Stimulated activated CD4-positive, alpha-beta T cell treated with anti-CD3 and anti-CD28 coated beads, Interleukin-4, amount 100 ng/mL, for 24 hours (primary cell): ENCODE measurements at places on chromosomes 12 and 14.

- DNase-seq, result no peak
Observed at GRCh38 chr12:3207858-3208257, 130.7 kb downstream of the TSPAN9 start.

DNA sequence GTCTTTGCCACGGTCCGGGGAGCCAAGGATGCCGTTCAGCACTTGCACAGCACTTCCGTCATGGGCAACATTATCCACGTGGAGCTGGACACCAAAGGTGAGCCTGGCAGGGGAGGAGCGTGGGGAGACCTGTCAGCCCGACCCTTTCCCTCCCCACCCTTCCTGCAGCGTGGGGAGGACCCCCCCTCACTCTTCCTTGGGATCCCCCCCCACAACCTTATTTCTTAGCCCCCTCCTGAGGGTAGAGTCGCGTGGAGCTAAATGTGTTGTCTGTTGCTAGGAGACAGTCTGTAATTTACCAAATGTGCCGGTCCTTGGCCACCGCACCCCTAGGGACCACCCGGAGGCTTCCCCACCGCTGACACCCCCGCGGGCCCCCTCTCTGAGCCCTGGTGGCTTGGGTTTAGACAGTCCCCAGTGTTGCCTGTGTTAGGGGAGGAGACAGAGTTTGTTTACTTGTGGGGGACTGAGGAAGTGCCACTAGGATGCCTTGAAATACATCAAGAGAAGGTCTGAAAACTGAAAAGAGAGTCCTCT lies 2.3 kb downstream of the SETD1B start:
- DNase-seq, result no peak

- DNase-seq, result no peak
Observed at GRCh38 chr12:72368298-72368697, 96.1 kb downstream of the TRHDE start.

- DNase-seq, result no peak
Observed at GRCh38 chr12:50099302-50100008, 4.4 kb upstream of the GPD1 start.

- no peak for DNase-seq
Observed at GRCh38 chr12:104670439-104671408, 214.0 kb downstream of the CHST11 start.

GRCh38 chr12:89111964-89112363 lies 240.3 kb downstream of the DUSP6 start:
- DNase-seq, result no peak

DNA sequence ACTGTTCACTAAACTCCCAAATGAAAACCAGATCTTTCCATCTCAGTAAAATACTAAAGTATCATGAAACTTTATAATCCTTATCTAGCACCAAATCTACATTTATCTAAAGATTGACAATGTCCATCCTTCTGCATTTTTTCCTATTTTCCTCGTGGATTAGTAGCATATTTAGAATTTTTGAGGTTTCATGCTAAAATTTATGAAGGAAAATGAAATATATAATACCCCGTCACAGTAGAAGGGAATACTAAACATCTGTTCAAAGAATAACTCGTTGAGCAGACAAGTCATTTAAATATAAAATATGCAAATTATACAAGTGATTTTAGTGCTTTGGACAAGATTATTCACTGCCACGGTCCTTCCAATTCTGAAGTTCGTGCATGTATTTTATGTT lies 122.7 kb upstream of the SLCO1C1 start:
- no peak for DNase-seq

DNA sequence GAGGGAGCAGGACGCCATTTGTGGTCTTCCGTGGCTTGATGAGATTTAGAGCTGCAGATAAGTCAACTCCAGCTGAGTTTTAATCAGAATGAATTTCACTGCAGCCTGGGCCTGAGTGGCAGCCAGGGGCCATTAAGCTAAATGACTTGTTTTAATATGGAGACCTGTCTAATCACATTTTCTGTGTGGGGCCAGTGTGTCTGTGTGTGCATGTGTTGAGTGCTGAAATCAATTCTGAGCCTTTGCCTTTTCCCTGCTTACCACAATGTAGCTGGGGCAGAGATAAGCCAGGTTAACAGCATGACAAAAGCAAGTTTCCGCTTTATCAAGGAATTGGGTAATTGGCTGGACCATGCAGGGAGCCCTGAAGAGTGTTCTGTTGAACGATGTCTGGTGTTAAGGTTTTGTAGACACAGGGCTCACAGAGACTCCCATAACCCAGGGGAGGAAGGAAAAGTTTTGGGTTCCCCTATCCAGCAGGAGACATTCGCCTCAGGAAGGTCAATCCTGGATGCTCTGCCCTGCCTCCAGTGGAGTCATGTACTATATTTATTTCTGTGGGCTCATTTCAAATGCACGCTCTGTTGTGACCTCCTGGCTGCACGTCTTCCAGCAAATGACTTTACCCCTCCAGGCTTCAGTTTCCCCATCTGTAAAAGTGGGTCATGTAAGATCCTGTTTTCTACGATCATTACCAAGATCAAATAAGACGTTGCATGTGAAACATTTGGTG lies 24.2 kb downstream of the RPH3A start:
- DNase-seq, result no peak

DNA sequence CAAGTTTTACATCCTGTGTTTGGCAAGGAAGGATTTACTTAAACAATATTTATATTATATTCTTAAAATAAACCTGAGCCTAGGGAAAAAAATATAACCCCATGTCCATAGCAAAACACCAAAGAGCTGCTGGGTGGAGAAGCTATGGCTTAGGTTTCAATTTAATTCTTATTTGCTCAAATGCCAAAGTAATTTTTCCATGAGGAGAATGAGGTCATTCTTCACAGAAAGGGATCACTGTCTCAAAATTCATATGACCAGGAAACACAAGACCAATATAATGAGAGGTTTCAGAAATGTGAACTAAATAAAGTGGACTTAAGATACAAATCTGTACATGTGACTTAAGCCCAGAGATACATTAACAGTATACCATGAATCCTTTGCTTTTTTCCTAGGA lies 195.0 kb downstream of the PHLDA1 start:
- no peak for DNase-seq
